ENCODE measurements at places on chromosomes 6 and 20.

DNA sequence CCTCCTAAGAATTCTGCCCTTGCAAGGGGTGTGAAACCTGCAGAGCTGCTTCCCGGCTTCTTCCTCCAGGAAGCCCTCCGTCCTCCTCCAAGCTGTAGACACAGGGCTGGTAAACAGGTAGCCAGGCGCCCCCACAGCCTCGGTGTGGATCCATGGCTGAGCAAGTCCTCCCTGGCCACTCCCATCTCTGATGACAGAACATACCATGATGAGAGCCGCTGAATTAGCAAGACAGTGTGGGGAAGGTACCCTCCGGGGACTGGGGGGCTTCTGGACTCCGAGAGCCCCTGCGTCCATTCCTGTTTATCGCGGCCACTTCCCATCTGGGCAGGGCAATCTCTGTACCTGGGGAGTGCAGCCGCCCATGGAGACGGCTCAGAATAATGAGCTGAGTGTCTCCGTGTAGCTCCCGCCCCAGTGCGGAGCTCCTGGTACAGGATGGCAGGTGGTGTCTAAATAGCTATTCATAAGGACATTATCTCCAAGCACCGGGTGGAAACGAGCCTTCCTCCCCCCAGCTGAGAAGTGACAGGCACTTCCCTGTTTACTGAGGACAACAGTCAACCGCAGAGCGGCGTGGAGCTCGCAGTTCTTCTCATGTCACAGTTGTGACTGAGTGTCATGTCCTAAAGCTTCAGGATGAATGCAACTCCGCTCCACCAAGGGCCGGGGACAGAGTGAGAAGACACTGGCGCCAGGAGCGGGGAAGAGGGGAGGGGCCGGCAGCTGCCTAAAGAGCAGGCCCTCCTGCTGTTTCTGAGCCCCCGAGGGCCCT lies 22.7 kb upstream of the NTSR1 start:
- no peak for DNase-seq

DNA sequence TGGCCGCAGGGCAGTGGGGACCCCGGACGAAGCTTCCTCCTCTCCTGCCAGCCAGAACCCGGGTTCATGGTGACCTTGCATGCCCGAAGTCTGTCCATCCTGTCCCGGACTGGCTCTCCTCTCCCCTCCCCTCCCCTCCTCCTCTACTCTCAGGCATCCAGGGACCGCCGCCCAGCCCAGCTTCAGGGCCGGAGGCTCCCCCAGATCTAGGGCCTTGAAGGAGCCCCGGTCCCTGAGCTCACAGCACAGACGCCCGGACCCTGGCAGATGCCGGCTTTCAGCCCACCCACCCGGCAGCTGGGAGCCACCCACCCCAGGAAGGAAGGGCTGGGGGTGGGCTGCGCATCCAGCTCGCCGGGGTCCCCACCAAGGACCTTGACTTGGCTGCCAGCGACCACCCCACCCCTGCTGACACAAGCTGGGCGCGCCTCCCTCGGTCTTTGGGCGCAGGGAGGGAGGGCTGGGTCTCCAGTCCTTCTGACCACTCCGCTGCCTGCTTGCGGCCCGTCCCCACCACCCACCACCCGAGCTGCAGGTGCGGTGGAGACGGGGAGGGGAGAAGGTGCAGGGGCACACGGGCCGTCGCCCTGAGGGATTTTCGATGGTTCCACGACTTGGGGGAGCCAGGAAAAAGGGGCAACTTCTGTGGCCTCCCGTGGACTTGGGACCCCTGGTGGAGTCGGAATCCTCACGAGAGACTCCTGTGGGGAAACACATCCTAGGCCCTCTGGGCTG lies 5.8 kb upstream of the ABHD16B start:
- no peak for DNase-seq

DNA sequence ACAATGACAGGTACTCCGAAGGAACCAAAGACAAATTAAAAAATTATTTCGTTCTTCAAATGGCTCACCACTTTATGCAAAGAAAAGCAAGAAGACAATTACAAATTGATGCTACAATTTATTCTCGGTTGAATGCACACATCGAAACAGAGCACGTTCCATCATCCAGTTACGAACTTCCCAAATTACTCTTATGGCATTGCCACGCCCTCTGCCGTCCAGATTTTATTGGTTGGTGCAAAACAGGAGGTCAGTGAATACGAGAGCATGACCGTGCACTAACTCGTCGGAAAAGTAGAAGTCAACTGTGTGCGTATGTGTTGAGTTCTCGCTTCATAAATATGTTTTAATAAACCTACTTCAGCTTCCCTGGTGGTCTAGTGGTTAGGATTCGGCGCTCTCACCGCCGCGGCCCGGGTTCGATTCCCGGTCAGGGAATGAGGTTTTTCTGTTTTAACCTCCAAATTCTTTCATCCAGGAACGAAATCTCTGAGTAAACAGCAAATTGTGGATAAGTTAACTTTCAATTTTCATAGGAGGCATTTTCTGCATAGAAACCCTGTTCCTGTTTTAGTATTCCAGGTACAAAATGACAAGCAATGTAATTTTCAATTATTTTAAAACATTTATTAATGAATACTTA lies 23.2 kb downstream of the ZNF311 start:
- DNase-seq, result peak; percentile 22

DNA sequence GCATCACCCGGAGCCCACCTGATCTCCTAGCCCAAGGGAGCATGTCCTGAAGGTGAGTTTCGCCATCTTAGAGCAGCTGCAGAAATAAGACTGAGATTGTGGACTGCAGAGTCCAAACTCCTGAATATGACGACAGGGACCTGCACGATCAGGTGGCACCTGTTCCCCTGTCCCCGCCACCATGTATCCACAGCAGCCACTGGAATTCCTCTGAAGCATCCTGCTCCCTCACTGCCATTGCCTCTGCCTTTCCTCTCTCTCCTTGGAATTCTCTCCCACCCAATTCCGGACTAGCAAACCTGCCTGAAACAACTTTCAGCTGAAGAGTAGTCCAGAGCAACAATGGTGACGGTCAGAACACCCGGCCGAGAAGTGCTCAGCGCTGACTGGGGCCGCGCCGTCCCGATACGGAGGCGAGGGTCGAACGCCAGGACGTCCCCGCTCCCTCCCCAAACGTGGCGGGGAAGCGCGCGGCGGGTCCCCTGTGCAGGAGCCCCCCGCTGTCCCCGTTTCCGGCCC lies 694 bp upstream of the FAM120B start:
- no peak for DNase-seq

- DNase-seq, result no peak
Measured at GRCh38 chr6:149961728-149962425, 1.9 kb upstream of the ULBP1 start.

DNA sequence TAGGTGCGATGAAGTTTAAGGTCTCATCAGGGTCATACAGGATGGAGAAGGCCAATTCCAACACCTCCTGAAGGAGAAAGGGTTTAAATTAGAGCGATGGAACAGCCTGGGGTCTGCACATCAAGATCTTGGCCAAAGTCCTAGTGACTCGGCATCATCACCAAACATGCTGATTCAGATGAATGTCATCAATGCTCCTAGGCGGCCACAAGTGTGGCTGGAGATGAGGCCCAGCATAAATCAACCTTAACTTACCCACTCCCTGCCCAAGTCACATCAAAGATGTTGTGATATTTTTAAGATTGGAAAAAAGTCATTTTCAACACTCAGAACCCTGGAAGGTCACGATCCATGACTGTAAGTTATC lies 37.5 kb downstream of the ELMO2 start:
- no peak for DNase-seq

DNA sequence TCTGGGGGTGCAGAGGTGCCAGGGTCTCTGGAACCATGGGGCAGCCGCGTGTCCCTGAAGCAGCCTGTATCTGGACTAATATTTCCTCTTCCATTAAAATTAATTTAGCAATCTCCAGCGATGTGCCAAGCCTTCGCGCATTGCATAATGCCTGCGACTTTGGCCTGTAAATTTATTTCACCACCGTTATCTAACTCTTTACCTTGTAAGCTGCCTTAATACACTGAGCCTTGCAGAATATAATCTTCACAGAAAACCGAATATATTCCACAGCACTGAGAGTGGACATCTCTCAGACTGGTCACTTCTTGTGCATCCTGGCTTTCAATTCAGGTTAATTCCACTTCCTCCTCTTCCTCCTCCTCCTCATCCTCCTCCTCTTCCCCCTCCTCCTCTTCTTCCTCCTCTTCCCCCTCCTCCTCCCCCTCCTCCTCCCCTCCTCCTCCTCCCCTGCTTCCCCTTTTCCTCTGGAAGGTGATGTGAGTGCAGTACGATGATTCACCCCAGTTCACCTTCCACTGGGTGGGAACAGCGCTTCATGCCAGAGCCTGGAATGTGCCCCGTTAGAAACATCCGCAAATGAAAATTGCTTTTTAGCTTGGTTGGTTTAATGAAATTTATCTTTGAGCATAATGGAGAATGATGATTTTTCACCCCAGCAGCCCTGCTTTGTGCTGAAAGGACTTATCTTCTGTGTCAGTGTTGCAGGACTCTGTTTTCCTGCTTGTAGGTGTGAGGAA lies 101.4 kb downstream of the CDH4 start:
- no peak for DNase-seq

GRCh38 chr6:106360989-106361430 lies 493 bp downstream of the CRYBG1 start:
- peak; percentile 18 for DNase-seq

- DNase-seq, result no peak
Measured at GRCh38 chr20:36034875-36035274, 66.5 kb downstream of the CNBD2 start.

- DNase-seq, result no peak
Measured at GRCh38 chr6:108363889-108364313, 69.0 kb downstream of the AFG1L start.

DNA sequence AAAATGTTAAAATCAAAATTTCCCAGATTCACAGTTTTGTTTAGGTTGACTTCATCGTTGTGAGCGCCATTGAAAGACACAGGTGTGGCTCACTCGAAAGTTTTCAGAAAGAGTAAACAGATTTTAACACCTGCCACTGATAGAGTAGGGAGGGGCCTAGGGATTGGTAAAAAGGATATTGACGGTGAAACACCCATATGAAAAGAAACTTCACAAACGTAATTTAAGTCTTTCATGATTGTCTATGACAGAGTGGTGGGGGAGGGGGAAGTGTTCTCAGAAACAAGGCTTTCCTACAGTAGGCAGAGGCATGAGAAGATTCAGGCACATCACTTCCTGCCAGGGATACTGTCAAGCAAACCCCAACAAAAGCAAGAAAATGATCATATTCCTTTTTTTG lies 101.4 kb downstream of the PERP start:
- DNase-seq, result no peak

GRCh38 chr6:150967910-150968309 lies 102.4 kb downstream of the MTHFD1L start:
- no peak for DNase-seq

DNA sequence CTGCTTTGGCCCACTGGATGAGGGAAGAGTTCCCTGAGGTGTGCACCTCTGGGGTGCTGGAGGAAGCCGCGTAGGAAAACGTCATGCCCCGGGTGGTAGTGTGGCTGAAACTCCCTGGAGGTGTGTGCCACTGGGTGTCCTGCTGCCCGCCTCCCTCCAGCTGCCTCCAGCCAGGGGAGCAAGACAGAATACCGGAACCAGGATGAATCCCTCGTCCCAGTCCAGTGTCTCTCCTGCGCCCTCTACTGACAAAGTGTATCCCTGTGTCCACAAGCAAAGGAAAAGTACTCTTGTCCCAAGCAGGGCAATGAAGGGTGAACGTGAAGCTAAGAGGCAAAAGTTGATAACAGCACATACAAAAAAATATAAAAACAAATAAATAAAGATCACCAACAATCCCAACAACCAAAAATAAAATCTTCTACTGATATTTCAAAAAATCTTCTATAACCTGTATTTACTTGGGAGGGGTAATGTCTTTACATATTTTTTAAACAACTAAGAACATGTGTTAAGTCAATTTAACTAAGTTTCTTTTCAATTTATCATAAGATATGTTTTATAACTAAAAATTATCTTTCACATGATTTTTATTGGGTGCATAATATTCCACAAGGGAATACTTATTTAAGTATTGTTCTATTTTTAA lies 437.6 kb downstream of the MAFB start:
- peak; percentile 12 for DNase-seq

GRCh38 chr20:51076786-51077685 lies 54.1 kb upstream of the KCNG1 start:
- no peak for DNase-seq

DNA sequence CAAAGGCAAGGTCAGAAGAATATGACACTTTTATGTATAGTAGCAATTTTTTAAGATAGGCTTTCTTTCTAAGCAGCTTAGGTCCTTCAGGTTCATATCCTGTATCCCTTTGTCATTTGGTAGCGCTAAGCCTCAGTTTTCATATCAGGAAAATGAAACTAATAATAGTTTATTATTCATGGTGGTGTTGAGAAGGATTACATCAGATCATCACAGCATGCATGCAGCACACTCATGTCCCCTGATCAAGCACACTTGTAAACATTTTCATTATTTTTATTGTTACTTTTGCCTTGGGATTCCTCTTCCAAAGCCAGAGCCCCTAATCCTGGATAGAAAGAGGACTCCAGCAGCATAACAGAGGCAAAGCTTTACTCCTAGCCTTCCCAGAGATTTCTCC lies 70.2 kb upstream of the ADGRF1 start:
- DNase-seq, result no peak

GRCh38 chr6:99310553-99310952 lies 38.9 kb downstream of the FAXC start:
- no peak for DNase-seq

DNA sequence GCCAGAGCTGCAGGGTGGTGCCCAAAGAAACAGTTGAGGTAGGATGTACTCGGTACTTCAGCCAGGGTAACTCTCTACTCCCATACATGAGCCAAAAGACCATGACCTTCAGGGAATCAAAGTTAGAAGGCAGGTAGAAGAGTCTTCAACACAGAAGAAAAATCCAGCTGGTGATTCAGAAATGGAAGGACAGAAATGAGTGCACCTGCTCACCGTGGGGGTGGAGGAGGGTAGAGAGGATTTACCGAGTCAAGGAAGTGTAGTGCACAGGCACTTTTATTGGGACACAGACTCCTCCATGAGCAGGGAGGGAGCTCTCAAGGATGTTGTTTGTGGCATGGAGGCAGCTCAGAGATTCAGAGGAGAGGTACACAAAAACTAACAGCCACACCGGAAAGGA lies 330.3 kb upstream of the PRDM1 start:
- no peak for DNase-seq

DNA sequence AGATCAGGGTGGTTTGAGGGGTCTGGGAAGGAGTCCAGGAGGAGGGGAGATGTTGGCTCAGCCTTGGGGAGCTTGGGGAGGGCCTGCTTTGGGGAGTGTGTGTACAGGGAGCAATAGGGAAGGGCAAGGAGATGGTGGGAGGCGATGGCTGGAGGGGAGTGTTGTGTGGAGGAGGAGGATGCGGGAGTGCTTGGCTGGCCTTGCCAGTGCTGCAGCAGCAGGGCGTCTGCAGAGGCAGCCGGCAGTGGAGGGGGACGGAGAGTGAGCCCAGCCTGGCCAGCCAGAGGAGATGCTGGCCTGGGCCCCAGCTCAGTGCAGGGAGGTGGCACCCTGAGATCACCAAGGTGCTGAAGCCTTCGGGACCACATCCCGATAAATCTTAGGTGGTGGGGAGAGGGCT lies 3.9 kb downstream of the IP6K3 start:
- no peak for DNase-seq

- DNase-seq, result no peak
Measured at GRCh38 chr6:8335381-8335780, 100.0 kb downstream of the SLC35B3 start.

Measured in GM19239 (cell line).